Activated naive CD8-positive, alpha-beta T cell treated with anti-CD3 and anti-CD28 coated beads for 36 hours (primary cell): ENCODE measurements at places on chromosomes 16 and 17.

DNA sequence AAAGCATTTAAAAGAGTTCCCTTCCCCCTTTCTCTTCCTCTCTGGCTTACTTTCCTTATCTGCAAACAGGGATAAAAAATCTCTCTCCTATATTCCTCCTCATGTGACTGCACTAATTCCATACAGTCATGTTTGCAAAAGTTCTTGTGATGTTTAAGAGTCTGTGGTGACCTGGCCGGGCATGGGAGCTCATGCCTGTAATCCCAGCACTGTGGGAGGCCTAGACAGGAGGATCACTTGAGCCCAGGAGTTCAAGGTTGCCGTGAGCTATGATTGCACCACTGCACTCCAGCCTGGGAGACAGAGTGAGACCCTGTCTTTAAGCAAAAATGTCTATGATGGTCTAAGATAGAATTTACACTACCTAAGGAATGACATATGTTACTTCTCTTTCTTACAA, 19.6 kb downstream of the NOG start:
- no peak for DNase-seq

DNA sequence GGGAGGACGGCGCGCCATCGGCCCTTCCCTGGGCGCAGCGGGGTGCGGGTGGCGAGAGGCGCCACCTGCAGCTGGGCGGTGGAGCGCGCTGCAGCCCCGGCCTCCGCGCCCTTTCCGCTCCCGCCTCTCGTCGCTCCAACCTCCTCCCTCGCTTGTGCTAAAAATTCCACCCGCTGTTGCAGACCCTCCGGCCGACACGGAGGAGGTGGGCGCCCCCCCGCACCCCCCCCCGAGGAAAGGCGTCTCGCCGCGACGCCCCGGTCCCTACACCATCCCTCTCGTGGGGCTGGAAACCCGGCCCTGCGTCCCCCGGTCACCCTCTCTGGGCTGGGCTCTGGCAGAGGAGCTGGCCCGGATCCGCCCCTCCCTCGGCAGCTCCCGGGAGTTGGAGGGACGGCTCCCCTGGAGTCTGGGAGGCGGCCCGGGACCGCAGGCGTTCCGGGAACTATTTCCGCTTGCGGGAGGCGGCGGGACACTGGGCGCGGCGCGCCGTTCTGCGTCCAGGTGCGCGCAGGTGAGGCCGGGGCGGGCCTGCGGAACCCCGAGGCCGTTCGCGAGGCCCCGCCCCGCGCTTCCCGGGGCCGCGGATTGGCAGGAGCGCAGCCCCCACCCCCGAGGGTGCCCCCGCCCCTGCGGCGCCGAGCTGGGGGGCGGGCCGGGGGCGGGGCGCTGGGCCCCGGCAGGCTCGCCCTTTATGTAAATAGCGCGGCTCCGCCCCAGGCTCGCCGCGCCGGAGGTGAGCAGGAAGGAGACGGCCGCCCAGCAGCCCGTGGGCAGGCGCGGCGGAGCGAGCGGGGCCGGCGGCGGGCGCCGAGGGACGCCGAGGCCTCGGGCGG, at the start of gene LLGL2:
Gene LLGL2, plus strand, starts transcription at position 728 of the 836 bp plus-strand sequence. CDS start 17,730 bp downstream, outside the sequence.
- DNase-seq: peak; percentile 88

DNA sequence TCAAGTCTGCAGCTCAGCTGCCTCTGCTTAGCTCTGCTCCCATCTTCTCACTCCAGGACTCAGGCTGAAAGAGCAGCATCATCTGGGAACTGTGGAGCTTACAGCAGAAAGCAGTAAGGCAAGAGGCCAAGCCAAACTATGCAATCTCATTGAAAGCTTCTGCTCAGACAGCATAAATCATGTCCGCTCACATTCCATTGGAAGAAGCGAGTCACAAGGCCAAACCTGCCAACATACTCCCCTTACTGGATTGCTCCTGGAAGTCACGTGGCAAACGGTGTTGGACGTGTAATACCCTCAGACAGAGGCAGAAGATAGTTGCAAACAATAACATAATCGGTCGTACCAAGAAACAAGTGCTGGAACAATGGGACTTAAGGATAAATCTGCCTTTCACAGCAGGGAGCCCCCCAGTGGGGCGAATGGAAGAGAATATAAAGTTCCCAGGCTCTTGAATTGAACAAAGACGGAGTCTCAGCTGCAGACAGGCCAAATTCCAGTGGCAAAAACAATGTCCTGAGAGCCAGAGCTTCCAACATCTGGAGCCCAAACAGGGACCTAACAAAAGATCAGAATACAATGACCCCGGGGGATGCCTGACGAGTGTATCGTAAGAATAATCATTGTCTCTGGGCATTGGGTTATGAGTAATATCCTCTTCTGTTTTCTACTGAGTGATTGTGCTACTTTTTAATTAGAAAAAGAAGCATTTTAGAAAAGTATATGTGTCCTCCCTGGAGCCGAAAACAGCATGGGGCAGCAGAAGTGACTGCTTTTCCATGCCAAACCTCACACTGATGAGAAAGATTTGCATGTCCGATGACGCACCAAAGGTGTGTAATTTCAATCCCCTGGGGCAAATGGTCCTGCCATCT, 68.4 kb downstream of the CMC2 start:
- DNase-seq: no peak

- DNase-seq: peak; percentile 72
Measured at GRCh38 chr16:3188925-3189825, 1.2 kb downstream of the OR1F1 start.

DNA sequence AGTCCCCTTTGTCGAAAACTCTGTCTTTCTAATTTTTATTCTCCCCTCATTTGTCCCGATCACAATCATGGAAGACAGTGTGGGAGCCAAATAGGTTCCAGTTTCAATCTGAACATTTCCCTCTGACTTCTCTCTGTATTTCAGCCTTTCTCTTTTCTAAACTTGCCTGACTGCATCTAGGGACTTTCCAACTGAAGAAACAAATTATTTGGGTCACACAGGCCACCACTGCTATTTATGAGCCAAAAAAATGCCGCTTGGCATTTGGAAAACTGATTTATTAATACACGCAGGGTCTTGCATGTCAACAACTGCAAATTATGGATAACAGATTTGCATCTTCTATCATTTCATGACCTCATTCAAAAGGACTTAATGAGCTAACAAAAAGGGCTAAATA, 55.2 kb upstream of the ELAC2 start:
- DNase-seq: no peak

DNA sequence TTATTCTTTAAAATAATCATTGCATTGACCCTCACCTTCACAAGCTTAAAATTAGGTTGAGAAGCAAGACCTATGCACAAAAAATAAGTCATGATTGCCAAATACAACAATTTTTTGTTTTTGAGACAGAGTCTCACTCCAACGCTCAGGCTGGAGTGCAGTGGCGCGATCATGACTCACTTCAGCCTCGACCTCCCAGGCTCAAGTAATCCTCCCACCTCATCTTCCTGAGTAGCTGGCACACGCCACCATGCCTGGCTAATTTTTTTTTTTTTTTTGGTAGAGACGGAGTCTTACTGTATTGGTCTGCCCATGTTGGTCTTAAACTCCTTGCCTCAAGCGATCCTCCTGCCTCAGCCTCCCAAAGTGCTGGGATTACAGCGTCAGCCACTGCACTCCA, 24.2 kb downstream of the ZNF652 start:
- DNase-seq: no peak

GRCh38 chr17:75576661-75577060, 10.9 kb upstream of the MYO15B start:
- no peak for DNase-seq

- DNase-seq: no peak
Measured at GRCh38 chr17:3582915-3583314, 25.3 kb upstream of the TRPV3 start.

DNA sequence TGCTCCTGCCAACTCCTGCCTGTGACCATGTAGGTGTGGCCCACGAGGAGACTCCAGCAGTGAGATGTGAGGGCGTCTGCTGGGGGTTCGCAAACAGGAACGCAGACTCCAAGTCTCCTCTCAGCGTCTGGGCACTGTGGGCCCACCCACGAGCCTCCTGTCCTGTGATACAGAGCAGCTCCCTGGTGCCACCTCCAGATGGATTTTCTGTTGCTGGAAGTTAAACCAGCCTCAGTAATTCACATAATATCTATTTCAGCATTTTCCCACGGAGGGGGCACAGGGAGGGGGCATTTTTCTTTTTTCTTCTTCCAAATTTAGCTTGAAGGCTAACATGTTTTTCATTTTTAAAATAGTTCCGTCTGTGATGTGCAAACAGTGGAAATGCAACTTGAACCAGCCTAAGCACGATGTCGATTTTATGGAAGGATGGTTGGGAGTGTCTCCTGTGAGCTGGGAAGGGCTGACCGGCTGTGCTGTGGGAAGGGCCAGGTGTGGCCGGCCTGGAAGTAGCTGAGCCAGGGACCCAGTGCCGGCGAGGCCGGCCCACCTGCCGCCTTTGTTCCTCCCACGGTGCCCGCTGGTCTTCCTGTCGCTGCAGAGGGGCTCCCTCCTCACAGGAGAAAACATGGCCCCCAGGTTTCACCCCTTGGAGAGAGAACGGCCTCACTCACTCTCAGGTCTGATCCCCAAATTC, 3.9 kb upstream of the RAB40B start:
- no peak for DNase-seq

DNA sequence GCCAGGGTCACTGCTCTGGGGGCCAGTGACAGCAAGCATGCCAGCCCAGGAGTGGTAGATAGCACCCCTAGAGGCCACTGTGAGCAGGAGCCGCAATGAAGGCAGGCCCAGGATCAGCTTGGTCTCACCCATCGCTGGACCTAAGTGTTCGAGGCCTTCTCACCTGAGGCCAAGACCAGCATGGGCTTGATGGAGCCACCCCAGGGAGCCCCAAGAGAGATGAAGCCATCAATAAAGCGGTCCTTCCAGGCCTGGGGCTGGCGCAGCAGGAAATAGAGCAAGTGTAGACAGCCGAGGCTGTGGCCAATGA, 1.8 kb downstream of the LCAT start:
- peak; percentile 31 for DNase-seq

GRCh38 chr16:79036541-79036940, 564.0 kb downstream of the MAF start:
- DNase-seq: no peak

DNA sequence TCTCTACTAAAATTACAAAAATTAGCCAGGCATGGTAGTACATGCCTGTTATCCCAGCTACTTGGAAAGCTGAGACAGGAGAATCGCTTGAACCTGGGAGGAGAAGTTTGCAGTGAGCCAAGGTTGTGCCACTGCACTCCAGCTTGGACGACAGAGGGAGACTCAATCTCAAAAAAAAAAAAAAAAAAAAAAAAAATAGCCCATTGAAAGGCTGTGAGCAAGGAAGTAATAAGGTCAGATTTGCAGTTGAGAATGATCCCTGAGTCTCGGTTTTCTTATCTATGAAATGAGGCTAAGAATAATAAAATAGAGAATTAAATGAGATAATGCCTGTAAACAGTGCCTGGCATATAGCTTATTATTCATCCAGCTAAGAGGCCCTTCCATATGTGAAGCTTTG, 1.3 kb upstream of the PDK2 start:
- DNase-seq: no peak

DNA sequence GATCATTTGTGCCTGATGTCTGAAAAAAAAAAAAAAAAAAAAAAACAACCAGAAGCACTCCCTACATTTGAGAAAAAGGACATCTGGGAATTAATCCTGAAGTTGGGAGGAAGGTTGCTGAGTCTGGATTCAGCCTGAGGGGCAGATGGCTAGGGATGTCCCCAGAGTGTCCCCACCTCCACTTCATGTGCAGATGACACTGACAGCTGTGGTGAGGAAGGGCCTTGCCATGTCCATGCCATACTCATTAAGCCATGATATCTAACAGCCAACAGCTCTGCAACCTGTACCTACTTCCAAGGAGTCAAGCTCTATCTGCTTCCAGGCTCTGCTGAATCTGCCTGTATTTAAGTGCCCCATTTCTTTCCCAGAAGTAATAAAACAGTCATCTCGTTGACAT, 356.0 kb downstream of the CA10 start:
- DNase-seq: no peak

DNA sequence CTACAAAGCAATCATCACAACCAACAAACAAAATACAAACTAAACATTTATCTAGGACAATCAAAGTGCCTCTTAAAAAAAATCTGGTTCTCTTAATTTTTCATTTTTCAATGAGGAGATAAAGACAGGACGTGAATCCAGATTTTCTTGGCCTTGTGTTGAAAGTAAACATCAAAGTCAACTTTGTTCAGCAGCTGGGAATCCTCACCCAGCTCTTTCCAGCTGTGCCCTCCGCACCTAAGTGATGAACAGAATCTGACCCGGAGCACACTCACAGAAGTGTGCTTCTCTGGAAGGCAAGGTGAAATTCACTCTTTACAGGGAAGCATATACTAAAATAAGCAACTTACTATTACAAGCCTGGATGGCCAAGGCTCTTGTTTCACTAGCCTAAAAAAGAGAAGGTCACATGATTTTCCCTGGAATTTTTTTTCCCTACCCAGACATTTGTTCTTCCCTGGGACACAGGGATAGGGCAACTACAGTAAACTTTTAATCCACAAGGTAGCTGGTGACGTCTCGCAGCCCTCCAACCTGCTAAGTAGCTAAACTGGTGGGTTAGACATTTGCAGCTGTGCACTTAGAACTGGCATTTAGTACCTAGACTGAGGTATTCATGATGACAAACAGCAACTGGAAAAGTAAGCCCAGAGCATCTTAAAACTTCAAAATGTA, 3.2 kb downstream of the WIPI1 start:
- DNase-seq: no peak

DNA sequence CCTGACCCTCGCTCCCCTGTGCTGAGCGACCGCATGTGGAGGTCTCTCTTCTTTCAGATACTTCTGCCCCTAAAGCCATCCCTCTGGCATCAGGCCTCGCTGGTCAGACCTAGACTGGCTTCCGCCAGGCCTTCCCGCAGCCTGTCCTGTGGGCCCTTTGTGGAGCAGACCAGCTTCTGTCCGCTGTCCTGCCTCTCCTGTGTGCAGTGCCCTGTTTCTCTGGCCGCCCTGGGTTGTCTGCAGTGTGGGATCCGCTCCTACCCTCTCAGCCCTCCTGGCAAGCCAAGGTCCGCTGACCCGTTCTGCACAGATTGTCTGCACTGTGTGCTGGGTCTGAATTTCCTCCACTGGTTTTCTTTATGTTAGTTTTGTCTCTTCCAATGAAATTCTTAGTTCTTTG, 21.5 kb upstream of the MC1R start:
- no peak for DNase-seq

DNA sequence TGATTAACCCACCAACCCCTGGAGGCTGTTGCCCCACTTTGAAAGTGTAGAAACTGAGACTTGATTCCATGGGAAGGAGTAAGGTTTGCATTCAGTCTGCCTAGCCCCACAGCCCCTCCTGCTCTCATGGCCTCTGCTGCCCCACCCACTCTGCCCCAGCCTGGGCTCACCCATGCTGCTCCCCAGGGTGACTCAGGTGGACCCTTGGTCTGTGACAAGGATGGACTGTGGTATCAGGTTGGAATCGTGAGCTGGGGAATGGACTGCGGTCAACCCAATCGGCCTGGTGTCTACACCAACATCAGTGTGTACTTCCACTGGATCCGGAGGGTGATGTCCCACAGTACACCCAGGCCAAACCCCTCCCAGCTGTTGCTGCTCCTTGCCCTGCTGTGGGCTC, 6.5 kb downstream of the PRSS41 start:
- DNase-seq: no peak
